ENCODE measurements at places on chromosomes 16 and 17.

- no peak for DNase-seq
These were observed 17.7 kb upstream of the RMI2 start for GRCh38 chr16:11327277-11328171.

- no peak for DNase-seq
These were observed 154.8 kb upstream of the FOXF1 start for GRCh38 chr16:86355531-86355930.

- DNase-seq: no peak
These were observed 27.3 kb upstream of the UBE2G1 start for GRCh38 chr17:4393806-4394205.

DNA sequence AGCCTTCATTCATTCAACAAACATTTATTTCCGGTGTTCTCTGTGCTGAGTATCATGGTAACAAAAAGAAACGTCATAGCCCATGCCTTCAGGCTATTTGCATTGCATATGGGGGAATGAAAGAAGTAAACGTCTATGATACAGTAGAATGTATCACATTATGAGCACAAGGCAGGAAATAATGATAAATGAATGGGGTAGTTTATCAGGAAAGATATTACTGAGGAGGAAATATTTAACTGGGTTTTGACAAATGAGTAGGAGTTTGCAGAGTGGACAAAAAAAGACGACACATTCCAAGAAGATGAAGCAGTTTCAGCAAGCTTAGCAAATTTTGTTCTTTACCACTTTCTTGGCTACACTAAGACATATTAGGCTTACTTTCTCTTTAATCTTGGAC, 1.3 kb upstream of the KRTAP4-7 start:
- no peak for DNase-seq

GRCh38 chr17:28357901-28358197, 522 bp upstream of the POLDIP2 start:
- DNase-seq: no peak

GRCh38 chr17:62062944-62063343, 2.1 kb downstream of the MED13 start:
- no peak for DNase-seq

GRCh38 chr16:1863681-1864460, 8.1 kb downstream of the MEIOB start:
- DNase-seq: no peak

DNA sequence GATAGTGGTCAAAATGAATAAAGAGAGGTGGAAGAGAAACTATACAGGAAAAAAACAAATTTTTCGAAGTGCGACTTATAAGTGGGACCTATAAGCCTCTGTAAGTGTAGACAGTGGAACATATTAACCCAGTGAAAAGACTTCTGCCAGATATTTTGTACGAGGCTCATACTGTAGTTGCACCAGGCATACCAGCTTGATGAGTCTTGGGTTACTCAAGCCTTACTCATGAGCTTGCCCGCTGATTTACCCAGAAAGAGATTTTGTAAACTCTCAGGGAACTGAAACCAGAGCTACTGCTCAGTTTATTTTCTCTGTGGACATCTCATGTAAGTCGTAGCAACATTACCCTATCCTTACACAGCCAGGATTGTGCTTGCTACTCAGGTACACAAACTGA, 708.0 kb upstream of the SOX9 start:
- DNase-seq: no peak

- no peak for DNase-seq
These were observed 114.3 kb downstream of the MSI2 start for GRCh38 chr17:57370619-57371018.
